ENCODE measurements at places on chromosomes 7 and 10.

DNA sequence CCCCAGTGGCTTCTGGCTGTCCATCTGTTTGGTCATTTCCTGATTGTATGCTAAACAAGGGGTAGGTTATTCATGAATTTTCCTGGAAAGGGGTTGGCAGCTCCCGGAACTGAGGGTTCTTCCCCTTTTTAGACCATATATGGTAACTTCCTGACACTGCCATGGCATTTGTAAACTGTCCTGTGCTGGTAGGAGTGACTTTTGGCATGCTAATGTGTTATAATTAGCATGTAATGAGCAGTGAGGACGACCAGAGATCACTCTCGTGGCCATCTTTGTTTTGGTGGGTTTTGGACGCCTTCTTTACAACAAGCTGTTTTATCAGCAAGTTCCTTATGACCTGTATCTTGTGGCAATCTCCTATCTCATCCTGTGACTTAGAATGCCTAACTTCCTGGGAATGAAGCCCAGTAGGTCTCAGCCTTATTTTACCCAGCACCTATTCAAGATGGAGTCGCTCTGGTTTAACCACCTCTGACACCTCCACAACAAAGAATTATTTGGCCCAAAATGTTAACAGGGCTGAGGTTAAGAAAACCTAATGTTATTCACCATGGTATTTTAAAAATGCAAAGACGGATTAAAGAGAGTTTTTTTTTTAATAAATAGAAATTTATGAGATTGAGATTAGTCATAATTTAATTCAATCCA lies 2.4 kb upstream of the PTN start:
- DNase-seq = no peak

DNA sequence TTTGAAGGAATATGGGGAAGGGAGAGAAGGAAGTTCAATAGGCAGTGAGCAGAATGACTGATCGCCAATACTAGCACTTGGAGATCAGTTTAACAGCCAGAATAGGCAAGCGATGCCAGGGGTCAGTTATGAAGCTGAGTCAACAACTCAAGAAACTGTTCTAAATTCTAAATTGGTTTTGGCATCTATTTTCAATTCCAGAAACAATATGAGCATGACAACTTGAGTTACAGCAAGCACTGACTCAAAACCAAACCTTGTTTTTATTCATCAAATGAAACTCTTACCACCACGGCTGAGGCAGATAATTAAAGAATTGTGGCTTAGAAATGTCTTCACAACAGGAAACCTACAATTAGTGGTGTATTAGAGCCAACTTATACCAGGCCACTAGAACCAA lies 180.5 kb upstream of the ASAH2 start:
- no peak for DNase-seq

GRCh38 chr10:51832652-51833383 lies 133.4 kb upstream of the CSTF2T start:
- DNase-seq = no peak

GRCh38 chr7:91443862-91444261 lies 179.6 kb downstream of the FZD1 start:
- DNase-seq = no peak

- DNase-seq = no peak
Measured at GRCh38 chr10:105503714-105504113, 862.6 kb downstream of the SORCS3 start.
